ENCODE measurements at places on chromosomes 5 and 9.

GRCh38 chr5:52709167-52709925, 78.4 kb upstream of the ITGA1 start:
- DNase-seq = no peak

- DNase-seq = no peak
Measured at GRCh38 chr5:156778139-156778706, 71.9 kb upstream of the PPP1R2B start.

DNA sequence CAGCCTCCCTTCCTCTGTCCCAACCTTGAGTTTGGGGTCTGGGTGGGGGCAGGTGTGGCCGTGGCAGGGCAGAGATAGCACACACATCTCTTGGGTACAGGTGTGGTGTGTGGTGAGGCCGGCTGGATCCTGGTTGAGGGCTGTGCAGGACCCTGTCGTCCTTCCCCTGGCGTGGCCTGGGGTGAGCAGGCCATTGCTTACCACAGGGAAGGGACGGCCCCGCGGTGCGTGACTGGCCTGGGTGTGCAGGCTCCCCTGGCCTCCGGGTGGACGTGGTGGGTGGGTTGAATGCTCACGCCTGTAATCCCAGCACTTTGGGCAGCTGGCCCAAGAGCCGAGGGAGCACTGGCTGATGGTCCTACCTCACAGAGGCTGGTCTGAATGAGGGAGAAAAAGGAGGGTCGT, 1.2 kb downstream of the ARRDC1 start:
- DNase-seq = no peak

- no peak for DNase-seq
Measured at GRCh38 chr5:93381057-93381456, 200.0 kb downstream of the NR2F1-AS1 start.

GRCh38 chr9:137252555-137253506, 1.7 kb downstream of the STPG3 start:
- no peak for DNase-seq

- no peak for DNase-seq
Measured at GRCh38 chr9:3835393-3835792, 309.6 kb upstream of the RFX3 start.

DNA sequence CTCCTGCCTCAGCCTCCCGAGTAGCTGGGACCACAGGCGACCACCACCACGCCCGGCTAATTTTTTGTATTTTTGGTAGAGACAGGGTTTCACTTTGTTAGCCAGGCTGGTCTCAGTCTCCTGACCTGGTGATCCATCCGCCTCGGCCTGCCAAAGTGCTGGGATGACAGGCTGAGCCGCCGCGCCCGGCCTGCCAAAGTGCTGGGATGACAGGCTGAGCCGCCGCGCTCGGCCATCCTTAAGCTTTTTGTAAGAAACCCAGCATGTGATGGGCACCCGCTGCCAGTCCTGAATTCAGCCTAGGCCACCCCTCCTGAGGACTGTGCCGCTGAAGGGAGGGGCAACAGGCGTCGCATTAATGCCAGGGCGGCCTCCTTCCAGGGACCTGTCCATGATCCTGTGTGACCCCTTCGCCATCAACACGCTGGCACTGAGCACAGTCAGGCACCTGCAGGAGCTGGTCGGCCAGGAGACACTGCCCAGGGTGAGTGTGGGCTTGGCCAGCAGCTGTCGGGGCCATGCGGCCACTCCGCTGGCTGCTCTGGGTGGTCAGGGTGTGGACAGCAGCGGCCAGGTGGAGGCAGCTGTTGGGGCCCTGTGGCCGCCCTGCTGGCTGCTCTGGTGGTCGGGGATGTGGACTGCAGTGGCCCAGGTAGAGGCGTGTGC, 10.5 kb downstream of the NELFB start:
- DNase-seq = no peak

GRCh38 chr9:1857808-1858207, 157.3 kb upstream of the SMARCA2 start:
- DNase-seq = no peak

DNA sequence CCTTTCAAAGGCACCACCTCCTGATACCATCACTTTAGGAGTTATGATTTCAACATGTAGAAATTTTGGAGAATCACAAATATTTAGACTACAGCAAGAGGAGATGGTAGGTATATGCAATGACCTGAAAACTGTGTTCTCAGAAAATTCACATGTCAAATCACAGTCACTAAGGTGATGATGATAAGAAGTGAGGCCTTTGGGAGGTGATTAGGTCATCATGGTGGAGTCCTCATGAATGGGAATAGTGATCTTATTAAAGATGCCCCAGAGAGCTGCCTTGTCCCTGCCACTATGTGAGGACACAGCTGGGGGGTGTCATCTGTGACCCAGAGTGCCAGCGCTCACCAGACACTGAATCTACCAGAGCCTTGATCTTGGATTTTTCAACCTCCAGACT, 513.5 kb upstream of the TUSC1 start:
- no peak for DNase-seq

DNA sequence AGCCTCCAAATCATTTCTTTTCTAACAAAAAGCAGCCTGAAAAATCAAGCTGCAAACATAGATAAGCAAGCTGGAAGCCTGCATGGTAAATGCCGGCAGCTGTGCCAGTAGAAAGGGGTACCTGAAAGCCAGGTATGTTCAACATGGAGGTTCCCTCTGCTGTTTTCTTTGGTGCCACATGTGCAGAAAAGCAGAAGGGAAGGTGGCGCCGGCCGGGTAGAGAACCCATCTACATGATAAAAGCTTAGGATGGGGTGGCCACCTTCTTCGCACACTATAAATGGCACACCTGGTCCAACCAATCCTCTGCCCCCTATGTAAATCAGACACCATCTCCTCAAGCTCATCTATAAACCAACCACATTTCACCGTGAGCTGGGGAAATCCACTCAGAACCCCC, 268.9 kb upstream of the IRX2 start:
- DNase-seq = no peak

GRCh38 chr9:87320146-87320884, 177.4 kb upstream of the DAPK1 start:
- no peak for DNase-seq

GRCh38 chr5:76590027-76590426, 33.2 kb downstream of the F2RL2 start:
- DNase-seq = no peak

DNA sequence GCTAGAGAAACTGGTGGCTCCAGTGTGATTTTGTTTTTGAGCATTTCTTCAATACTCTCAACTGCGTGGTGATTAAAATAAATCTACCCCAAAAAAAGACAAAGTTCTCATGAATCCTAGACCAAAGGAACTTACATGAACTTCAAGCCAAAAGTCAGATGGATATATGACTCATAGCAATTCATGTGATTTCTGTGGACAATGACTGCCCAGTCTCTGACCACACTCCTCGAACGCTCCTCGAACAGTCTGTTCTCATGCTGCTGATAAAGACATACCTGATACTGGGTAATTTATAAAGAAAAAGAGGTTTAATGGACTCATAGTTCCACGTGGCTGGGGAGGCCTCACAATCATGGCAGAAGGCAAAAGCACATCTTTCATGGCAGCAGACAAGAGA, 46.4 kb upstream of the CEP78 start:
- no peak for DNase-seq

DNA sequence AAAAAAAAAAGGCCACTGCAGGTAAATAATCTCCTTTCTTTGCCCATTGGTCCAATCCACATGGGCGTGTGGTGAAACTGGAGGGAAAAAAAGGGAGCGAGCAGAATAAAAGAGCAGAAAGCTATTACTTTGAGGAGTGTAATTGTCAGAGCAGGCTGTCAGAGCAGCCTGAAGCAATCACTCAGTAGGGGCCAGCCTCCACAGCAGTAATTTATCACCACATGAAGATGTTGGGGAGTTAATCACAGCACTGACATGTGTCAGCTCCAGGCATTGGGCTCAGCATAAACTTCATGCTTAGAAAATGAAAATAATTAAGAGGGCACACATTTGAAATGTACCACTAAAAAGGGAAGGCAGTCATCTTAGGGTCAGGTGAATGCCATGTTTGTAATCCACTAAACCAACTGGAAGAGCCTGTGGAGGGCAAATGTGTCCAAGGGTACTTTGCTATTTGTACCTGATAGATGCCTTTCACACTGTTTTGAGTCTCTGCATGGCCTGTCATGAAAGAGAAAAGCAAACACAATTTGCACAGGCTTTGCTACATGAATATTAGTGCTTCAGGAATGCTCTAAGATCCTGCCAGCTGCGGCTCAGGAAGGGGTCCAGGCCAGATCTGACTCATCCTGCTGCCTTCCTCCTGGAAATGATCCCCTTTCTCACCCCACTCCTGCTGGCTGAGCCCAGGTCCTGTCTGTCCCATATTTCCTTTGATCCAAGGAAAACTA, 2.9 kb upstream of the PTGER4 start:
- no peak for DNase-seq

GRCh38 chr9:70614786-70615463, 200.5 kb upstream of the KLF9 start:
- DNase-seq = no peak

DNA sequence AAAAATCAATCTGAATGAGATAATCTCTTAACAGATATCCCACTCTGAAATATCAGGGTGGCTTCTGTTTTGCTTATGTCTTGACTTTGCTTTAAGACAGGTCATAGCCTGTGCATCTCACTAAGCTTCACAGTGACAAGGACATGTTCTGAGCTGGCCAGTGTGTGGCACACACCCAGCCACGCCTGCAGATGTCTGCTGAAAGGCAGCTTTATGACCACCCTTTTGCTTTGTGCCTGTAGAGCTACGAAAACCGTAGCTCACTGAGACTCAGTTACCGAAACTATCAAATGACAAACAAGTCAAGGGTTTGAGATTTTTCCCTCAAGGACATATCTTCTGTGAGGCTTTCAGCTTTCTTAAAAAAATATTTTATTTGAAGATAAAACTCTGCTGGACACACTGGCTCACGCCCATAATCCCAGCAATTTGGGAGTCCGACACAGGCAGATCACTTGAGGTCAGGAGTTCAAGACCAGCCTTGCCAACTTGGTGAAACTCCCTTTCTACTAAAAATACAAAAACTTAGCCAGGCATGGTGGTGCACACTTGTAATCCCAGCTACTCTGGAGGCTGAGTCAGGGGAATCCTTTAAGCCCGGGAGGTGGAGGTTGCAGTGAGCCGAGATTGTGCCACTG, 233.2 kb downstream of the SPATA31A1 start:
- DNase-seq = no peak

- no peak for DNase-seq
Measured at GRCh38 chr9:131420980-131421624, 27.2 kb downstream of the PRRC2B start.

- no peak for DNase-seq
Measured at GRCh38 chr5:115487756-115488155, 56.8 kb downstream of the FEM1C start.

DNA sequence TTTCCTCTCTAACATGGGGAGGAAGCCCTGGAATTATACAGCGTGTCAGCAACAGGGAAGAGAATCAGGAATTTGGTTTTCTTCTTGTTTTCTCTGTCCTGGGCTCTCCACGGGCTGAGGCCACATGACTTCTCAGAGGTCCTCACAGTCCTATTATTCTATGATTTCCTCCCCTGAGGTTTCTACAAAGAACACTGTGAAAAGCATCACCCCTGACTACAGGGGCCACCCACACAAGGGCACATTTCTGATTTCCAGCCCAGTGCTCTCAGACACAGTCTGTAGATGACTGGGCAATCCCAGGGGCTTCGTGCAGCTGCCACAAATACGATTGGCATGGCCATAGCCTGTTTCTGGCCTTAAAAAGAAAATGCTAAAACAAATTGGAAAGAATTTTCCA, 284.9 kb downstream of the CEMIP2 start:
- DNase-seq = no peak

DNA sequence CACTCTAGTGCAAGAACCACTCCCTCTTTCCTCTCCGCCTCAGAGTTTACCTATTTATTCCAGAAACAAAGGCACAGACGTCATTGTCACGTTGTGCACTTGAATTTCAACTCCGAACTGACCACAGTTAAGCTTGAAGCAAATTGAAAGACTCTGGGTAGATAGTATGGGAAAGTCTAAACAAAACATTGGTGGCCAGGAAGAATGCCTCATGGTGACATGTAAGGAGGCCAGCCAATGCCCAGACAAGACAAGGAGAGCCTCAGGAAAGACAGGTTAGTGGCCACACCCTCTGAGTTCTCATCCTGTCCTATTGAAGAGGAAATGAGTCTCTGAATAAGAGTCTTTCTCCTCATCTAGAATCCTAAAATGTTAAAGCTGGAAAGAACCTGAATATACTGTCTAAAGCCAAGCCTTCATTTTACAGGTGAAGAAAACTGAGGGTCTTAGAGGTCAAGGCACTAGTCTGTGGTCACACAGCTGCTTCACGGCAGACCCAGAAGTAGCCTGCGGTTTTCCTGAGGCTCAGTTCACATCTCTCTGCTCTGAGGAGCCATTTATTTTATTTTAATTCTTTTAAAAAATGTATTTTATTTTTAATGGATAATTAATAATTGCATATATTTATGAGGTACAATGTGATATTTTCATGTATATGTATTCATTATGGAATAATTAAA, 30.2 kb downstream of the ZFAND5 start:
- no peak for DNase-seq

DNA sequence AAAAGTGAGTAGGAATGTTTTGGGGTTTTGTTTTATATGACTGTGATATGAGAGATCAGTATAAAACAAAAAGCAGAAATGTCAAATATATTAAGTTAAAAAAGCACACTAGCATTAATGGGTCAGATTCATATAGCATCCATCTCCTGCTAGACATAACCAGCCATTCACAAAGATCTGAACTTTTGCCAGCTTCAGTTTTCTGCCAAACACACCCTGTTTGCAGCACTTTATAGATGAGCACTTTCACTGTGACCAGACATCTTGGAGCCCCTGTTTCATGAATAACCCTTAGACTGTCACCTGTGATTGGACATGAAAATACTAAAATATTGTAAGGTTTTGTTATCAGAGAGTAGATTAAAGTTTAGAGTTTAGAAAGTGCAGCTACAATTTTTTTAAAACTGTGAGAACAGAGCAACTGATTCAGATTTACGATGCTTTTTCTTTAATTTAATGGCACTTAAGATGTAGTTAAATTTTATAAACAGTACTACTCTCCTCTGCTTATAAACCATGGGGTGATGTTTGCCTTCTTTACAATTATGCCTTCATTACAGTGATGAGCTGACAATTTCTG, 142.6 kb downstream of the KCTD16 start:
- DNase-seq = no peak

- DNase-seq = no peak
Measured at GRCh38 chr9:89799221-89799620, 194.4 kb downstream of the GADD45G start.

DNA sequence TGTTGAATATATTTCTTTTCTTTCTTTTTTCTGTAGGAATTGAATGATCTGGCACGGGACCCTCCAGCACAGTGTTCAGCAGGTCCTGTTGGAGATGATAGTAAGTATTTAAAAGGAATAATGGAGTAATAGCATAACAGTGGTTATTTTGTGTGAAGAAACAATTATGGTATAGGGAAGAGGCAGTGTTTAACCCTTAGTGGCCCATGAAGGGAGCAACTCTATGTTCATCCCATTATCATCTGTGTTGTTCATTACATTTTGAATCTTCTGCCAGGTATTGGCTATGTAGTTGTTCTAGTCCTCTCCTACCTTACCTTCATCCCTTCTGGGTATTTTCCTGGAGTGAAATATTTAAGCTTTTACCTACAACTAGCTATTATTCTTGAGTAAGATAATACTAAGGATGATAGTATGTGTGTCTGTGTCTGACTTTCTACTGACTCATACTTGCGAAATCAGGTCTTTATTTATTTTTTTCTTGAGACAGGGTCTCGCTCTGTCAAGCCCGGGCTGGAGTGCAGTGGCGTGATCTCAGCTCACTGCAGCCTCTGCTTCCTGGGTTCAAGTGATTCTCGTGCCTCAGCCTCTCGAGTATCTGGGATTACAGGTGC, 39.3 kb downstream of the UBE2D2 start:
- no peak for DNase-seq
